ENCODE measurements at places on chromosomes 12 and 14.

- DNase-seq = no peak
Measured at GRCh38 chr14:64255756-64256155, 38.4 kb downstream of the ESR2 start.

DNA sequence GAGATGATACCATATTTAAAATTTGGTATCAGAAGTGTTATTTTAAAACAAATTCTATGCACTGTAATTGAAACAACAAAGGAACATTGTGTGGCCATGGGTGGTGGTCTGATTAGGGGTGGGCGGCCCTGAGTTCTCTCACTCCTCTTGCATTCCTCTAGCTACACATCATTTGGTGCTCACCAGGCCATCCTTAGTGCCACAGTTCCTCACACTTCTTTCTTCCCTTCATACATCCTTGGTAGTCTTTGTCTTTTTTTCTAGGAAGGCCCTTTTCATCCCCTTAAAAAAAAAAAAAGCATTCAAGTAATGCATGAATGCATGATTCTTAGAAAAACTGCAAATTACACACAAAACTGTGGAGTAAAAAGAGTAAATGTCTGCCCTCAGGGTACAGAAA lies 2.4 kb upstream of the MANSC4 start:
- DNase-seq = no peak

GRCh38 chr12:59858508-59859170 lies 262.8 kb downstream of the SLC16A7 start:
- DNase-seq = no peak

- no peak for DNase-seq
Measured at GRCh38 chr12:50442178-50442908, 41.7 kb downstream of the LARP4 start.

DNA sequence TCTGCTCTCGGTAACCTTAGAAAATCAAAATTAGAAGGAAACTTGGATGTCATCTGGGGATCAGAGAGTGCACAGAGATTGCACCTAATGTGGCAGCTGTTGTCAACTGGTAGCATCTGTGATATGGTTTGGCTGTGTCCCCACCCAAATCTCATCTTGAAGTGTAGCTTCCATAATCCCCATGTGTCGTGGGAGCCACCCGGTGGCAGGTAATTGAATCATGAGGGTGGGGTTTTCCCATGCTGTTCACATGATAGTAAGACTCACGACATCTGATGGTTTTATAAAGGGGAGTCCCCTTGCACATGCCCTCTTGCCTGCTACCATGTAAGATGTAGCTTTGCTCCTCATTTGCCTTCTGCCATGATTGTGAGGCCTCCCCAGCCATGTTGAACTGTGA lies 127.7 kb upstream of the SRRM4 start:
- DNase-seq = no peak

GRCh38 chr12:124713436-124714082 lies 146.1 kb upstream of the NCOR2 start:
- DNase-seq = no peak

GRCh38 chr12:91040096-91040755 lies 17.6 kb downstream of the KERA start:
- no peak for DNase-seq

DNA sequence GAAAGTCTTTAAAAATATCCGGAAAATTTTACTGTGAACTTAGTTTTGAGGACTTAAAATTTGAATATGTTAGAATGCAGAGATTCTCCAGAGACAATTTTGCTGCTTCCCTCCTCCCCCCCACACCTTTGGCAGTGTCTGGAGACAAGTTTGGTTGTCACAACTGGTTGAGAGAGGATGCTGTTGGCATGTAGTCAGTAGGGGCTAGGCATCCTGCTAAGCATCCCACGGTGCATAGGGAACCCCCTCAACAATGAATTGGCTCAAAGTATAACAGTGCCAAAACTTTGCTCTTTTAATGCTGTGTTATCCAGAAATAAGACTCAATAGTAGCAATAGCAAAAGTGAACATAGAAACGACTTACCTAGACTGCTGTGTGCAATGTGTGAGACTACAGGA lies 3.6 kb downstream of the SRSF5 start:
- no peak for DNase-seq

- no peak for DNase-seq
Measured at GRCh38 chr14:69137416-69137815, 15.5 kb downstream of the DCAF5 start.

GRCh38 chr12:120085920-120086645 lies 30.5 kb downstream of the RAB35 start:
- DNase-seq = no peak

GRCh38 chr14:77183896-77184295 lies 2.3 kb downstream of the TMEM63C start:
- no peak for DNase-seq

DNA sequence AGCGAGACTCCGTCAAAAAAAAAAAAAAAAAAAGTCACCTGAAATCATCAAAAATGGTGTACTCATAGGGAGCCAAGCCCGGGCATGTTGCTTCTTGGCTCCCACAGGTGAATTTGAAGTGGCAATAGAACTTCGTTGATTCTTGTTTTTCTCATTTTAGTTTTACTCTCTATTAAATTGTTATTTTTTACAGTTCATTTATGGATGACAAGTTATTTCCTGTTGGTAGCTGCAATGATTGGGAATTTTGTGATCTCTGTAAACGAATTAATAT lies 1.3 kb downstream of the TM7SF3 start:
- DNase-seq = no peak

DNA sequence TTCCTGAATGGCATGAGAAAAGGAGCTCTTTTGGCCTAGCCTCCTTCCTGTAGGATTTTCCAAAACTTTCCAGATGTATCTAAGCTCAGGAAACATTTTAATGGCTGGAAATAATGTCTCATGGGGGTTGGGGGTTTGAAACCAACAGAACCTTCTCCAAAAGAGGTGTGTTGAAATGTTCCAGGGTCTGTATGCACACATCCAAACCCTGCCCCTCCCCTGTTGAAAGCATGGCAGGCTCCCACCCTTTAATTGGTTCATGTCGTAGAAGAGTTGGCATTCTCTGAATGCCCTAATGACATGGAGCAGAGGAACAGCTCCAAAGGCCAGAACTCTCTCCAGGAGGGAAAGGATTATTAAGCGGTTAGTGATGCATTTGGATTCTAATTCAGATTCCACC lies 353.2 kb downstream of the ZFP36L1 start:
- DNase-seq = no peak

- DNase-seq = peak; percentile 27
Measured at GRCh38 chr12:94109160-94109559, 39.2 kb upstream of the PLXNC1 start.

DNA sequence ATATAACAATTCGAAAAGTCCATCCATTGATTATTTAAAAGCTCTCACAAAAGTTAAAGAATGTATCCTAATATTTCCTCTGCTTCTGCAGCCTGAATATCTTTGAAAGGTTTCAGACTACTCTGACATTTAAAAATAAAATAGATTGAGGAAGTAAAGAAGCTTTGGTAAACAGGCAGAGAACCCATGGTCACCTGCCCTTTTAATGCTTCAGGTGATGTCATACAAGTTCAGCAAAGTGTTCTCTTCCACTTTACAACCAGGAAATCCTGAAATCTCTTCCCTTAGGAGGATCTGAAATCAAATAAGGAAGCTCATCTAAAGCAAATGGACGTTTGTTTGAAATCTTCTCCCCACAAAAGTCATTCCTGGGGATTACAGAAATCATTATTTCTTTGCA lies 322.4 kb downstream of the PDZRN4 start:
- DNase-seq = no peak

- no peak for DNase-seq
Measured at GRCh38 chr12:55729819-55730818, 1.3 kb upstream of the CD63 start.

GRCh38 chr12:124909831-124910560 lies 4.5 kb downstream of the UBC start:
- DNase-seq = no peak

DNA sequence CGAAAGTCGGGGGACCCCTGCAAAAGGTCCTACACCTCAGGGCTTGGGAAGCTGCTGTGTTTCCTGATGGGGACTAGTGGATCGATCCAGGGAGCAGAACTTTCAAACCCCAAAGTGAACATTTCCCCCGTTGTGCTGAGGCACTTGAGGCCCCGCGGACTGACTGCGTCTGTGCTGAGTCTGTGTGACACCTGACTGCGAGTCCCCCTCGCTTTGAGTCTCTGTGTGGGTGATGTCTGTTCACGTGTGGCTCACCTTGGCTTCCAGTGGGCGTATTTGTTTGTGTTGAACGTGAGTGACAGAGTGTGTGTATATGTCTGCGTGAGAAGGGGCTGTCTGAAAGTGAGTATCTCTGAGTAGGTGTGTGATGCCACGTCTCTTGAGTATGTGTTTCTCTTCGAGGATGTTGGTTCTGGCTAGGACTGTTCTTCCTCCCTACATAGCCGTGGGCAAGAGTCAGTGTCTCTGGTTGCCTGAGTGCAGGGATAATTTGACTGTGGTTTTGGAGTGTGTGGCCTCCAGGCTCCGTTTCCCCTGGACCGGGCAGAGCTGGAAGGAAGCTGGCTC lies 1.3 kb downstream of the TEAD4 start:
- DNase-seq = no peak

DNA sequence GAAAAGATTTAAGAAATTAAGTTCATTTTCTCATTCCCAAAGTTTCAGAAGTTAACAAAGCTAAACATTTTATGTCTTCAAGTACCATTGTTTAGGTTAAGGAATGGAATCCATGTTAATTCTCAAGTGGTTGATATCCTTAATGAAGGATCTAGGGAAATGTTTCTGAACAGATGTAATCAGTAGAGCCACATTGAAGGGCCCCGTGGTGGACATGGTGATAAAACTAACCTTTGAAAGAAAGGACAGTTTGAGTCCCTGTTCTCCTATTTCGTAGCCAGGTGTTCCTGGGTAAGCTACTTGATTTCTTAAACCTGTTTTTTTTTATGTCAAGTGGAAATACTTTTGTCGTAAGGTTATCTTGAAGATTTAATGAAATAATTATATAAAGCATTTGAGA lies 4.6 kb downstream of the PPM1A start:
- no peak for DNase-seq

- DNase-seq = no peak
Measured at GRCh38 chr12:106311139-106311538, 8.6 kb downstream of the TCP11L2 start.

GRCh38 chr12:62724947-62725451 lies 210.0 kb downstream of the PPM1H start:
- DNase-seq = peak; percentile 93

- DNase-seq = no peak
Measured at GRCh38 chr12:106651552-106651951, 68.7 kb downstream of the RFX4 start.

DNA sequence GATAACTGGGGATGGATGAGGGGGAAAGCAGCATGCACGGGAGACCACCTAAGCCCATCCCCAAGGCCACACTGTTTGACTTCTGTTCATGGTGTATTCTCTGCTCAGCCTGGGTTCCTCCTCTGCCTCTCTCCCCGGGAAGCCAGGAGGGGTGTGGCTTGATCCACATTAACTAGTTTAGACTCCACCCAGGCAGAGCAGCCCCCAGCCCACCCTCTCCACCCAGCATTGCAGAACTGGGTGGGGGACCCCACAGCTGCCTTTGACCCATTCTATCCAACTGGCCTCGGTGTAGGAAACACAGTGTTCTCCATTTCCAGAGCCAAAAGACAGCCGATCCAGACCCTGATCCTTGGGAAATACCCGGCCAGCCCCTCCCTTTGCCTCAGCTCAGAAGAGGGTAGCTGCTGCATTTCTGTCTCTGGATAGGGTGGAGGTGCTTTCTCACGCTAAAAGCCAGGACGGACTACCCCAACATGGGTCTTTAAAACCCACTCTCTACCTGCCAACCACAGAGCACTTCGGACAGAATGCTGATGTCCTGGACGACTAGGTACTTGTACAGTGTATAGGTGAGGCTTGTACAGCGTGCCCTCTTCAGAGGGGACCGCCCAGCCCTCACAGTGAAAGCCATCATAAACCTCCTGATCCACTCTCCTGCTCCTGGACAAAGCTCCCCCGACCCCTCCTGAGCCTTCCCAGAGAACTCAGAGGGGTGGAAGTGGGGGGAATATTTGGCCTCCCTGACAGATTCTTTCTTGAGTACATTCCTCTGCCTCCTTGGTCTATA lies 9.4 kb downstream of the SPRYD3 start:
- DNase-seq = no peak

GRCh38 chr14:22607291-22607690 lies 9.2 kb downstream of the ABHD4 start:
- DNase-seq = no peak

- DNase-seq = no peak
Measured at GRCh38 chr12:104975587-104976343, 10.4 kb upstream of the NOPCHAP1 start.

GRCh38 chr12:52879394-52880351 lies 25.2 kb downstream of the KRT8 start:
- peak; percentile 64 for DNase-seq

DNA sequence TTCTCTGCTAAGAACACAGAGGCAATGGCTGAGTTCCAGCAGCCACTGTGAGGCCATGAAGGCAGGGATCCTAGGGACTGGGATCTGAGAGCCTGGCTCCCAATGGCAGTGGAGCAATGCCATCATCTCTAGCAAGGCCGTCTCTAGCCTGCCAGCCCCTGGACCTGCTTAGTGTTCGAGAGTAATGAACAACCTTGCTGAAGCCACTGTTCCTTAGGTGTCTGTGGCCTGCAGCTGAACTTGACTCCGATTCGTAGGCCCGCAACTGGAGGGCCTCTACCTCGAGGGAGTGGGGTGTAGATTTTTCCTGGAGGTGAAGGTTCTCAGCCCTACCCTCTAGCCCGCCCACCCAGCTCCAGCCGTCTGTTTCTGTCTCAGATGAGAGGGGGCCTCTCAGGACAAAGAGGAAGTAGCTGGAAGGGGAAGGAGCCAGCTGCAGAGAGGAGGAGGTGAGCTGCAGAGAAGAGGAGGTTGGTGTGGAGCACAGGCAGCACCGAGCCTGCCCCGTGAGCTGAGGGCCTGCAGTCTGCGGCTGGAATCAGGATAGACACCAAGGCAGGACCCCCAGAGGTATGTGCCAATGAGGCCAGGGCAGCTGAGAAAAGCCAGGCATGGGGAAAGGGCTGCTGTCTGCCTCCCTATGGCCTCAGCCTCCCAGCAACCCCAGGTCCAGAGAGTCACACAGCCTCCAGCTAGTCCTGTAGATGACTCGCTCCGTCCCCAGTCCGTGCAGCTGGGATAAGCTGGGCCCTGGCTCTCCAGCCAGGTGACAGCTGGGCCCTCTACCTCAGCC lies at the start of gene PLD4:
Gene PLD4 (plus strand): TSS at position 459 of the 793 bp plus-strand sequence. CDS start 2,262 bp downstream, outside the sequence.
- DNase-seq = no peak

- no peak for DNase-seq
Measured at GRCh38 chr12:68812553-68813241, 4.7 kb downstream of the MDM2 start.

- no peak for DNase-seq
Measured at GRCh38 chr12:52226446-52226845, 6.6 kb upstream of the KRT7 start.

GRCh38 chr12:34300376-34301250 lies 278.3 kb downstream of the ALG10 start:
- DNase-seq = no peak

- DNase-seq = no peak
Measured at GRCh38 chr14:101790232-101790631, 28.7 kb downstream of the PPP2R5C start.

GRCh38 chr14:86430853-86431252 lies 900.9 kb downstream of the FLRT2 start:
- DNase-seq = no peak

GRCh38 chr12:93626160-93626559 lies 51.0 kb upstream of the CRADD start:
- no peak for DNase-seq

- no peak for DNase-seq
Measured at GRCh38 chr14:78593949-78594348, 423.8 kb downstream of the NRXN3 start.
